ENCODE measurements at places on chromosomes 12 and 14.

GRCh38 chr14:55942826-55943225, 175.4 kb upstream of the PELI2 start:
- no peaks in the 10 kb centered on the region for H3K27me3 ChIP-seq
- DNase-seq = no peak
- H3K4me1 ChIP-seq = no peaks in the 10 kb centered on the region
- no peak overlapping the region for H3K27ac ChIP-seq

DNA sequence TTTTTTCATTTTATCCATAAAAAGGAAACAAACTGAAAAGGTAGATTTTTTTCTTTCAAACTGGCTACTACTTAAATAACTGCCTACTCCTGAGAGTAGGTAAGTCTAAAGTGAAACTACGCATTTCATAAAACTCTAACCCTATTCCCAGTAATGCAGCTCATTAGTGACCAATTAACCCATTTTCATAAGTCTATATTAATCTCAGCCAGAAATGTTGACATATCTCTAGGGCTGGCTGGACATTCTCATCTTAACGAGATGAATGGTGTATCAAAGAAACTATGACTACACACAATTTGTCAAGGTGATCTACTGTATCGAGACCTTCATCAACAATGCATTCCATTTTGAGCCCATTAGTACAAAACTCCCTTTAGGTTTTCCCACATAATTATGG, 57.2 kb downstream of the EPS8 start:
- H3K27me3 ChIP-seq = no peaks in the 10 kb centered on the region
- no peaks in the 10 kb centered on the region for H3K4me1 ChIP-seq
- DNase-seq = no peak
- no peak overlapping the region for H3K4me3 ChIP-seq
- no peak overlapping the region for H3K27ac ChIP-seq

- no peaks in the 10 kb centered on the region for H3K4me1 ChIP-seq
- peak; percentile 3 for DNase-seq
- no peaks in the 10 kb centered on the region for H3K36me3 ChIP-seq
Measured at GRCh38 chr12:100867639-100868393, 73.2 kb downstream of the ANO4 start.

- no peak for DNase-seq
- no peaks in the 10 kb centered on the region for H3K4me1 ChIP-seq
- H3K4me3 ChIP-seq = no peak overlapping the region
- H3K36me3 ChIP-seq = no peaks in the 10 kb centered on the region
Measured at GRCh38 chr12:90543841-90544240, 411.1 kb downstream of the CCER1 start.

- DNase-seq = peak; percentile 13
- no peaks in the 10 kb centered on the region for H3K36me3 ChIP-seq
- H3K4me1 ChIP-seq = peaks cover 6% of the 10 kb centered on the region
- no peaks in the 10 kb centered on the region for H3K27me3 ChIP-seq
- no peak overlapping the region for H3K27ac ChIP-seq
Measured at GRCh38 chr12:49621651-49622500, 1.5 kb upstream of the PRPF40B start.

- H3K27me3 ChIP-seq = no peaks in the 10 kb centered on the region
- no peak for DNase-seq
- no peak overlapping the region for H3K4me3 ChIP-seq
- H3K4me1 ChIP-seq = no peaks in the 10 kb centered on the region
- no peaks in the 10 kb centered on the region for H3K36me3 ChIP-seq
Measured at GRCh38 chr14:53124786-53125185, 28.3 kb downstream of the DDHD1 start.

DNA sequence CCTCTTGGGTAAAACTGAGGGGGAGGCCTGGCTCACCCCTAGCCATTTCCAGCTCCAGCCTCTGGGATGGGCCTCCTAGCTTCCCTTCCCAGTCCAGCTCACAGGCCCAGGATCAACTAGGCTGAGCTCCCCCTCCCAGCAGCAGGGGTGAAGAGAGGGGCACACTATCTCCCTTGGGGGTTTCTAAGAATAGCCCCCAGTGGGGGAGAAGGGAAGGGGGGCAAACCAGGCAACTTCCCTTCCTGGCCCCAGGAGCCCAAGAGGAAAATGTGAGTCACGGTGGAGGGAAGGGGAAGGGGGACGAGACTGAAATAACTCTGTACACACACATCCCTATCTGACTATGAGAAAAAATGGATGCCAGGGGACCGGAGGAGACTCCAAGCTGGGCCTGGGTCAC, 9.0 kb downstream of the ADCY6 start:
- no peaks in the 10 kb centered on the region for H3K27me3 ChIP-seq
- no peak overlapping the region for H3K4me3 ChIP-seq
- H3K4me1 ChIP-seq = peaks cover 5% of the 10 kb centered on the region
- DNase-seq = no peak
- H3K27ac ChIP-seq = no peak overlapping the region
- peaks cover 46% of the 10 kb centered on the region for H3K36me3 ChIP-seq

DNA sequence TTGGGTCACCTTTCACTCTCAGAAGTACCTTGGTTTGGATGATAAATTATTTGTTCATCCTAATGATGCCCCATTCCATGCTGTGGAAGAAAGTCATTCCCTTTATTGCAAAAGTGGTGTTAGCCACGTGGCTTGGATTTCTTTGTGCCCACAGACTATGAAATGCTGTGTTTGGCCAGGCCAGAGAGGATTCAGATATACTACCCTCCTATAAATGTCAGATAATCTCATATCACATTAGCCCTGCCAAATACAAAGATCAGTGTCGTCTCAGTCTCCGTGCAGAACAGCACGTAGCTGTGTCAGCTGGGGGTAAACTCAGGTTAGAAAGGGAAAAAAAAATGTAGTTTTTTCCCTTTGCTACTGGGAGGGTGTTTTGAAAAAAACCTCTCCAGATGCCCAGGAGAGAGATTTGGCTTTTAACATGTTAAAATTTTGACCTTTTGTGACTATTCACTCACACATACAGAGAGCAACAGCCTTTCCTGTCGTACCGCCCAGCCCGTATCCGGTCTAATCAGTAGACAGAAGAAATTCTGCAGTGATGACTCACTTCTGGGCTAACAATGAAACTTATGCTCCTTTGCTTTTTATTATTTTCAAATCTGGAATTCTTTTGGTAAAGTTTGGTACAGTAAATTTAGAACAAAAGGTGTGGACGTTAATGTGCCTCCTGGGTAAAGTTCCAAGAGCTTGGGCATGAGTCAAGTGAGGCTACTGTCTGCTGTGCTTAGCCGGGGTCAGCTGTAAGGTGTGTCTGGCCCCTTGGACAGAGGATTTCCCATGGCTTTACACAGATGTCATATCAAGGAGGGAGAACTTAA, 8.5 kb upstream of the PTPRB start:
- peaks cover 5% of the 10 kb centered on the region for H3K4me1 ChIP-seq
- peak; percentile 70 for DNase-seq
- H3K36me3 ChIP-seq = no peaks in the 10 kb centered on the region
- no peaks in the 10 kb centered on the region for H3K27me3 ChIP-seq

DNA sequence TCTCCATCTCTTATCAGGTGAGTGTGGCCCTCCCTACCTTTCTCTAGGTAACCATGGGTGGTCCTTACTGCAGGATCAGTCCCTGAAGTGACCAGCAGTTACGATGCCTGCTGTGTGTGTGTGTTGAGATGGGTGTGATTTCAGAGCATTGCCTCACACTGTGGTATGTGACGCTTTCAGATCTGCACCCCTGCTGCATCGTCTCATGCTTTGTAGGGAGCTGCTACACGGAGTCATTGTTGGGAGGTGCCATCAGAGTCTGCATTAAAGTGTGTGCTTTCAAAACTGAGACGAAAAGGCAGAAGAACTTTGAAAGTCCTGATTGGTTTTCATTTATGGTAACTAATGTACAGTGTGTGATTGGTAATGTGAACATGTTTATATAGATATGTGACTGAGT, 150.5 kb downstream of the PELI2 start:
- no peaks in the 10 kb centered on the region for H3K27me3 ChIP-seq
- no peak for DNase-seq
- no peaks in the 10 kb centered on the region for H3K4me1 ChIP-seq
- H3K4me3 ChIP-seq = no peak overlapping the region
- no peak overlapping the region for H3K27ac ChIP-seq
- no peaks in the 10 kb centered on the region for H3K36me3 ChIP-seq

- peak; percentile 81 for DNase-seq
- no peak overlapping the region for H3K27ac ChIP-seq
- peaks cover 2% of the 10 kb centered on the region for H3K4me1 ChIP-seq
- no peaks in the 10 kb centered on the region for H3K27me3 ChIP-seq
Measured at GRCh38 chr12:54251667-54252284, 28.1 kb downstream of the CBX5 start.

- peak; percentile 39 for DNase-seq
- H3K4me3 ChIP-seq = no peak overlapping the region
- H3K27me3 ChIP-seq = no peaks in the 10 kb centered on the region
- H3K36me3 ChIP-seq = no peaks in the 10 kb centered on the region
- no peak overlapping the region for H3K27ac ChIP-seq
Measured at GRCh38 chr14:100688598-100689461, 37.9 kb upstream of the DLK1 start.

DNA sequence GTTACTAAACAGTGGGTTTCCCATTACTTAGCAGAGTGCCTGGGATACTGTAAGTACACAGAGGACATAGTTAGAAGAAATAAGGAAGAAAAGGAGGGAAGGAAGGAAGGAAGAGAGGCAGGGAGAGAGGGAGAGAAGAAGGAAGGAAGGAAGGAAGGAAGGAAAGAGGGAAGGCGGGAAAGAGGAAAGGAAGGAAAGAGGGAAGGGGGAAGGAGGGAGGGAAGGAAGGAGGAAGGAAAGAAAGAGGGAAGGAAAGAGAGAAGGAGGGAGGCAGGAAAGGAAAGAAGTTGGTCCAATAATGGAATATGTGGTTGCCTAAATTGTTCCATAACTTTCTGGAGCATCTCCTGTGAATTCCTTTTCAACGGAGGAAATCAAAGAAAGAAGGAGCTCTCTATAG, 1230.4 kb downstream of the AACS start:
- no peaks in the 10 kb centered on the region for H3K4me1 ChIP-seq
- no peaks in the 10 kb centered on the region for H3K36me3 ChIP-seq
- H3K27me3 ChIP-seq = no peaks in the 10 kb centered on the region
- H3K27ac ChIP-seq = no peak overlapping the region

DNA sequence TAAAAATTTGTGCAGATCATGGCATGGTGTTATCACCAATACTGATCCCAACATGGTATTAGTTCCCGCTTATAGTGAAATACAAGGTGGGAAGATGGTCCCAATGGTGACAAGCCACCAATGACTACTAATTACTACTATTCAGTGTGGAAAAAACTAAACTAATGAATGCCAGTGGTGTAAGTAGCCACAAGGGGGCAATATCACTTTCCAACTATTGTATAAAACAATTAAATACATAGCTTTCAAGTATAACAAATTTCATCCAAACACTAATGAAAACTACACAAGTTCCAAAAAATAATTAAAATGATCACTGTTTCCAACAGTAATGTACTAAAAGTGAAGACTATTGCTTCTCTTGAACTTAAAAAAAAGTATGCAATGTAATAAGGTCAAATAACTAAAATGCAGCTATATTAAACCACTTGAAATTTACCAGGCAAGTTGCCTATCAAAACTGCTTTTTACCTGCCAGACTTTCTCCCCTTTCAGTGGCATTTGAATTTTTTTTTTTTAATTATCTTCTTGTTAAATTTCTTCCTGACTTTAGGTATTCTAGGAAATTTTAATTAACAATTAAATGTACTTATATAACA, 58.0 kb downstream of the PAPLN start:
- DNase-seq = no peak
- H3K4me1 ChIP-seq = no peaks in the 10 kb centered on the region
- no peaks in the 10 kb centered on the region for H3K27me3 ChIP-seq
- H3K36me3 ChIP-seq = peaks cover 4% of the 10 kb centered on the region
- no peak overlapping the region for H3K4me3 ChIP-seq

- H3K4me1 ChIP-seq = no peaks in the 10 kb centered on the region
- no peaks in the 10 kb centered on the region for H3K36me3 ChIP-seq
- H3K27me3 ChIP-seq = no peaks in the 10 kb centered on the region
- DNase-seq = no peak
- peak overlapping the region; percentile 99 for H3K4me3 ChIP-seq
Measured at GRCh38 chr12:105235281-105235731, 668 bp downstream of the APPL2 start.

DNA sequence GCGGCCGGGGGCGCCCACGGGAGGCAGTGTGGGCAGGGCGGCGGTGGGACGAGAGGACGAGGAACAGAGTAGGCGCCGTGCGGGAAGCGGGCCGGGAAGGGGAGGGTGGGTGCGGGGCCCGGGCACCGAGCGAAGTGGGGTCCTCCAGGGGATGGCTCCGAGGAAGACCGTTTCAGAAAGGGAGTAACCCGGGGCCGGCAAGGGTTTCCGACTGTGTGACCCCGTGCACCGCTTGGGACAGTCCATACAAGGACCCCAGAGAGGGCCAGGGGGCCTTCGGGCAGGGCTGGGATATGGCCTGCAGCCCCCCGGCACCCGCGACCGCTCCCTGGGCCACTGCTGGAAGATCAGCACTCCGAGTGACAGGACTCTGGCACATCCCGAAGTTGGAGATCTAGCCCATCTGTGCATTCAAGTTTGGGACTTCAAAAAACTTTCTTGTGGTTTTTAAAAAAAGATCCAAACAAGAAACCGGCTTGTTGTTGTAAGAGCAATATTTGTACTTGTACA, 448 bp downstream of the TSPAN9 start:
- no peak for DNase-seq
- H3K27ac ChIP-seq = no peak overlapping the region
- H3K27me3 ChIP-seq = no peaks in the 10 kb centered on the region
- peak overlapping the region; percentile 82 for H3K4me3 ChIP-seq

- no peak overlapping the region for H3K27ac ChIP-seq
- H3K27me3 ChIP-seq = no peaks in the 10 kb centered on the region
- peaks cover 41% of the 10 kb centered on the region for H3K36me3 ChIP-seq
Measured at GRCh38 chr14:21229821-21230220, 39.4 kb downstream of the HNRNPC start.

- peak within 1 kb of the TSS; percentile 84 for H3K4me3 ChIP-seq
- no peaks in the 10 kb centered on the region for H3K27me3 ChIP-seq
- peaks cover 5% of the 10 kb centered on the region for H3K36me3 ChIP-seq
- DNase-seq = peak; percentile 66
- peak within 1 kb of the TSS; percentile 99 for H3K27ac ChIP-seq
- H3K4me1 ChIP-seq = peaks cover 48% of the 10 kb centered on the region
Measured at GRCh38 chr12:47819896-47820630, at the start of gene HDAC7. TSS of gene HDAC7 (minus strand) at chr12:47819903. CDS start at chr12:47819785, 118 bp downstream.

DNA sequence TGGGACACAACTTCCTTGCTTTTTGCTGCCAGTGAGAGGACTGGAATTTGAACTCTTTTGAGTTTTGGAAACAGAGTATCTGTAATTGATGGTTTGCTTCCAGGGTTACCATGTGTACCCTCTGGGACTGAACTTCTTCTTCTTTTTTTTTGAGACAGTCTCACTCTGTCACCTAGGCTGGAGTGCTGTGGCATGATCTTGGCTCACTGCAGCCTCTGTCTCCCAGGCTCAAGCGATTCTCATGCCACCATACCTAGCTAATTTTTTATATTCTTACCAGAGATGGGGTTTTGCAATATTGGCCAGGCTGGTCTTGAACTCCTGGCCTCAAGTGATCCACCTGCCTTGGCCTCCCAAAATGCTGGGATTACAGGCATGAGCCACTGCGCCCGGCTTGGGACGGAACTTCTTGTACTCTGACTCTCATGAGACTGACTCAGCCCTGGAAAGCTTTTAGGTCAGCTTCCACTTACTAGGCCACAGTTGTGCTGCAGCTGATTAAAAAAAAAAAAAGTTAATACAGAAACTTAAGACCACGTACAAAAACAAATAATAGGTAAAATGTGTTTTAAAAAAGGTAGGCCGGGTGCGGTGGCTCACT, 15.8 kb downstream of the SEL1L start:
- no peak overlapping the region for H3K27ac ChIP-seq
- H3K27me3 ChIP-seq = no peaks in the 10 kb centered on the region
- DNase-seq = no peak
- no peak overlapping the region for H3K4me3 ChIP-seq

Data from trophoblast cell (in vitro differentiated cells and primary cell).